Kidney (tissue), 22 donors: ENCODE measurements at places on chromosomes 5 and 9. TPM values are rescaled to one million over a fixed set of nuclear protein-coding genes. Genes with fewer than 3 reads are reported as not detected.
A peak's percentile ranks its signal among the peaks of the same experiment; 100 is the strongest.

CCIN gene
- total RNA-seq: 0.13 TPM

- no peak for DNase-seq
Measured at GRCh38 chr9:111851553-111851952, 45.1 kb upstream of the UGCG start.

- peak; percentile 71 for DNase-seq
Measured at GRCh38 chr9:136960212-136960937, 8.3 kb downstream of the LCN12 start.

GFI1B gene
- total RNA-seq: 0.28 TPM

DNA sequence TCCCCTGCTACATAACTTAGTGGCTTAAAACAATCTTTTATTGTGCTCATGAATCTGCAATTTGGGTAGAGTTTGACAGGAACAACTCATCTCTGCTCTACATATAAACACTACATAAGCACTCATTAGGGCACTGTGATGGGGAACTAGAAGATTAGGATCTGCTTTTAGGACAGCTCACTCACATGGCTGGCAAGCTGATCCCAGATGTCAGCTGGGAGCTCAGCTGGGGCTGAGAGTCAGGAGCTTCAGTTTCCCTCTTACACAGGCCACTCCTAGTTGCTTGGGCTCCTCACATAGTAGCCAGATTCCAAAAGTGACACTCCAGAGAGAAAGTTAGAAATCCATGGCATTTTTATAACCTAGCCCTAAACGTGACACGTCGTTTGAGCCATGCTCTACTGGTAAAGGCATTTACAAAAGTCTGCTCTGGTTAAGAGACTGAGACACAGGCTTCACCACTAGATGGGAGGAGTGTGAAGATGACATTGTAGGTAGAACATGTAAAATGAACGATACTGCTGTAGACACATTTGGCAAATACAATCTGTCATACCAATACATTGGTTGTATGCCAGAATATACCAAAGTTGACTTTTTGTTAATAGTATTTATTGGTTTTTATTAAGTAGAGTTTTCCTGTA is 23.6 kb downstream of the SCAI start:
- DNase-seq: no peak

NMUR2 gene
- not detected for total RNA-seq

SPATA31D4 gene
- total RNA-seq: not detected

ADAMTS12 gene
- 2.0 TPM for total RNA-seq
